Osteocyte (in vitro differentiated cells): ENCODE measurements at places on chromosomes 6 and 20. TPM values are rescaled to one million over a fixed set of nuclear protein-coding genes. Genes with fewer than 3 reads are reported as not detected.
A peak's percentile ranks its signal among the peaks of the same experiment; 100 is the strongest.

DNA sequence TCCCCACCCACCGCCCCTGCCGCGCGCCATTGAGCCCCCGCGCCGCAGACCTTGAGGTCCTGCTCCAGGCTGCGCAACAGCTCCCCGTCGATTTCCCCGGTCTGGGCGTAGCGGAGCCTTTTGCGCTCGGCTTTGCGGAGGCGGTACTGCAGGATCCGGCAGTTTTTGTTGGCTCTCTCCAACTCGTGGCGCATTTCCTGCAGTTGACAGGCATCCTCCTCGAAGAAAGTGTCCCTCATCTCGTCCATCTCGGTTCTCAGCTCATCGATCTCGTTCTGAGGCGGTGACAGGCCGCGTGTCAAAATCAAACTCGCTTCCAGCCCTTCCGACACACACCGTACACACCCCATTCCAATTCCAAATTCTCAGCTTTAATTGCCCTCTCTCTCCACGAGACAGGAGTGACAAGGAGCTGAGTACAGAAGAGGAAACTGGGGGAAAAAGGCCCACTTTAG lies 4.3 kb downstream of the MTCL3 start:
- H3K4me1 ChIP-seq, result peaks cover 23% of the 10 kb centered on the region
- H3K4me3 ChIP-seq, result peak overlapping the region; percentile 74
- DNase-seq, result no peak
- H3K27ac ChIP-seq, result no peak overlapping the region

DNA sequence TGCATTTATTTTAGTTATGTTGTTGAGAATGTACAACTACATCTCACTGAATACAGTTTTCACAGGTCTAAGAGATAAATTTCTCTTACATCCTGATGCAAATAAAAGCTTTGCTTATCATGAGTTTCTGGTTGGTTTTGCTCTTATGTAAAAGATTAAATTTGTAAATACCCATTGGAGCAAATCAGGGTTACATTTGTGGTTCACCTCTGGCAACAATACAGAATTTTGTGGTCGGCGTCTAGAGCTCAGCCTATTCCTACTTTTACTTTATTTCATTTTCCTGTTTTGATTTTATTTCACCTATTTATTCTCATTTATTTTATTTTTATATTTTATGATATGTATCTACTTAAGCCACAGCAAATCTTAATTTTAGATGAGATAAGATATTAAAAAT lies 271.9 kb upstream of the MARCKS start:
- H3K4me3 ChIP-seq, result no peak overlapping the region
- no peak for DNase-seq
- no peaks in the 10 kb centered on the region for H3K36me3 ChIP-seq
- H3K27me3 ChIP-seq, result no peaks in the 10 kb centered on the region

DNA sequence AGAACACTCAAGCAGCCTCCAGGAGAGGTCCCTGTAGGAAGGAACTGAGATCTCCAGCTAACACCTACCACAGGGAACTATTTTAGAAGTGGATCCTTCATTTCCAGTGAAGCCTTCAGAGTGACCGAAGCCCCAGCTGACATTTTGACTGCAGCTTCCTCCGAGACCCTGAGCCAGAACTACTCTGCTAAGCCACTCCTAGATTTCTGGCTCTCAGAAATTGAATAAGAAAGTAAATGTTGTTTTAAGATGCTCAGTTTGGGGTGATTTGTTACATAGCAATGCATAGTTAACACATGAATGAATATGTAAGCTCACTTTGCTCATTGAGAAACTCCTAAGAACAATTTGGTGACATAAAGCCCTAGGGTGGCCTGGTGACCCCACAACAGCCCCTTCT lies 5.5 kb downstream of the TULP1 start:
- H3K36me3 ChIP-seq, result no peaks in the 10 kb centered on the region
- H3K27ac ChIP-seq, result no peak overlapping the region
- H3K4me3 ChIP-seq, result no peak overlapping the region

DNA sequence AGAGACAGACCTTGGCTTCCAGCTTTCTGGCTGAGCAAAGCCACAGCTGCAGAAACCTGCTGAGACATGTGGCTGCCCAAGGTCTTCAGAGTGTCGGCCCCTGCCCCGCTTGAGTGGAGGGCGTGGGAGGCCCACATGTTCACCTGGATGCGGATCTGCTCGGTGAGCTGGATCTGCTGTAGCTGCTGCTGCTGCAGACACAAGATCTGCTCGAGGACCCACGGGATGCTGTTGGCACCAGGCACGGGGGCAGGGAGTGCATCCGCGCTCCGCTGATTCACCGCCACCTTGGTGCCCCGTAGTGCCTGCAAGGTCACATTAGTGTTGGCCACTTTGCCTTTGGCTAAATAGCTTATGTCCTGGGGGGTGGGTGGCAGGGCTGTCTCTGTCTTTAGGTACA lies 10.7 kb downstream of the SALL4 start:
- peaks cover 2% of the 10 kb centered on the region for H3K36me3 ChIP-seq
- no peak for DNase-seq
- no peaks in the 10 kb centered on the region for H3K4me1 ChIP-seq
- no peak overlapping the region for H3K4me3 ChIP-seq
- no peaks in the 10 kb centered on the region for H3K27me3 ChIP-seq

The FAM217A gene
- total RNA-seq, result not detected in 2 replicates
